ENCODE measurements at places on chromosomes 1 and 21.

DNA sequence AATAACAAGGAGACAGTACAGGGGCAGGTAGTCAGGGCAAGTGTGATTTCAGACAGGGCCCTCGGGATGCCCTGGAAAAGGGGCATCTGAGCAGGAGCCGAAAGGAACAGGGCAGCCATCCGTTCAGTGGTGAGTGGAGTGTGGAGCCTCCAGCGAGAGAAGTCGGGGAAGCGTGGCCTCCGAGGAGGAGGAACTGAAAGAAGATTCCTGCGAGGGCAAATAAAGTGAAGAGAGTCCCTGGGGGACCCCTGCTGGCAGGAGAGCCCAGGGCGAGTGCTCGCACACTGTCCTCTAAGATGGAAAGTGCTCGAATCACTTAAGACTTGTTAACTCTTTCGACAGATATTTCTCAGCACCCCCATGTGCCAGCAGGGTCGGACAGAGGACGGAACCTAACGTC, 3.5 kb upstream of the UTS2 start:
- DNase-seq = peak; percentile 86

DNA sequence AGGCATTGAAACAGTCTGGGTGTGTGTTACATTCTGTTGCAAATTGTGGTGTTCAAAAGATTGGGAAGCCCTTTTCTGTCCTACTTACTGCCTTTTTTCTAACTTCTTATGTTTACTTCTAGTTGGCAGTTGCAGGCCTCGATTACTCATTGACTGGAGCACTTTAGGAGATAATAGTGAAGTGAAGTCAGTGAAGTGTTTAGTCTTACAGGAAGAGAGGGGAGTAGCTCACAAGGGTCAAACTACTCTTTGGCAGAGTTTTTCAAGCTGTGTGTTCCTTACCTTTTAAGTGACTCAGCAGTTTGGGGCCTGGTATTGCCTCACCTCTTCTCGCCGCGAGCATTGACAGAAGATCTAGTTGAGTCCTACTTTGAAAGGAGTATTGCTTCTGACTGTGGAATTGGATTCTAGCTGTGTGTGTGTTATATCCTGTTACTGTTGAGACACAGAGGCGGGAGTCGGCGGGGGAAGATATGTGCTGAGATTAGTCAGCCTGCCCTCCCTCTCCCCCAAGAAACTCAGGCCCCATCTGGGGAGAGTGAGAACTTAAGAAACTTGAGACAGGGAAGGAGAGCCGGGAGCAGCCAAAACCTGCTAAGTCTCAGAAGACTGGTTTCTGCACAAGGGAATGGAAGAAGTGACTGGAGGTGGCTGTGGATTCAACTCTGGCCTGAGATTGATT, 19.3 kb downstream of the AHCYL1 start:
- peak; percentile 87 for DNase-seq

DNA sequence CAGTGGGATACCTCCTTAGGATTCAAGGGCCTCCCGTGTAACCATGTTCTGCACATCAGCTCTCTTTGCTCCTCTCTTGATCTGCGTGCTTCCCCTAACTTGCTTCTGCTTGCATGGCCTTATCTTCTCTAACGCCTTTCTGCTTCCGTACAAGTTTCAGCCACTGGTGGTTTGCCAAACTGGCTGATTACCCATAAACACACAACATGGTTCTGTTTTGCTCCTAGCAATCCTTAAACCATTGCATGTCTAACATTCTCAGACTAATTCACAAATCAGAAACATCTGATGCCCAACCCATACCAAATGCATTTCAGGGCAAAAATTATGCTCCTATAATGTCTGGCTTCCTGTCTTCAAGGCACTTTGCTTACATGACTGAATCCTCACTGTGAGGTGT, 166.4 kb downstream of the PBX1 start:
- no peak for DNase-seq

GRCh38 chr1:112439592-112439991, 43.6 kb downstream of the CTTNBP2NL start:
- no peak for DNase-seq

DNA sequence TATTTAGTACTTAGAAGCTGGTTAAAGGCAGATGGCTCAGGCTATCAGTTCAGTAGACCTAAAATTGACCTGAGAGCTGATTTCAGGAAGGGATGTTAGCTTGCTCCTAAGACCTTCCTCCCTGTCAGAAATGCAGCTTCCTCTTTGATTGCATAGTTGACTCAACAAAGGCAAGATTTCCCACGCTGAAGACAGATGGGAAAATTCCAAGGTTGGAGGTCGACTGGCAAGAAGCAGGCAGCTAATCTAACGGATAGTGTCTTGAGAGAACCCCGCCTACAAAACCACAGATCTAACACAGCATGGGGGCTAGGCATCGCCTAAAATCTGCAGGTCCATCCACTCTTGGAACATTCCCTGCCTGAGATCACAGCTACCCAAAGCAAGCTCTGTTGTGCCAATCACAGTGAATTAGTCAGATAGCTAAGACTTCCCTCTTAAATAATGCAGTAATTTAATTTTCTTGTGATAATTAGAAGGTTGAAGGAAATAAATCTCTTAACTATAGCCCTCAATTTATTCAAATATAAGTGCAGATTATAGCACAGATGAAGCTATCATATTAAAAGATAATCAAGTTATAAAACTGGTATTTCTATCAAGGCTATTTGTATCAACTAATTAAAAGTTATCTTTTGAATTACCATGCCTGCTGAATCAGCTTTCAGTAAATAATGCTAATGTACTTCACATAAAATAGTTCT, 357.8 kb upstream of the SGIP1 start:
- DNase-seq = peak; percentile 44

- DNase-seq = no peak
Observed at GRCh38 chr1:225617956-225618355, 35.0 kb downstream of the ENAH start.

- no peak for DNase-seq
Observed at GRCh38 chr21:35046880-35047229, 2.2 kb downstream of the RUNX1 start.

GRCh38 chr1:241413386-241413785, 56.4 kb upstream of the RGS7 start:
- no peak for DNase-seq

- no peak for DNase-seq
Observed at GRCh38 chr1:172670791-172671190, 11.9 kb downstream of the FASLG start.

- DNase-seq = no peak
Observed at GRCh38 chr1:163401211-163401610, 79.5 kb downstream of the NUF2 start.

DNA sequence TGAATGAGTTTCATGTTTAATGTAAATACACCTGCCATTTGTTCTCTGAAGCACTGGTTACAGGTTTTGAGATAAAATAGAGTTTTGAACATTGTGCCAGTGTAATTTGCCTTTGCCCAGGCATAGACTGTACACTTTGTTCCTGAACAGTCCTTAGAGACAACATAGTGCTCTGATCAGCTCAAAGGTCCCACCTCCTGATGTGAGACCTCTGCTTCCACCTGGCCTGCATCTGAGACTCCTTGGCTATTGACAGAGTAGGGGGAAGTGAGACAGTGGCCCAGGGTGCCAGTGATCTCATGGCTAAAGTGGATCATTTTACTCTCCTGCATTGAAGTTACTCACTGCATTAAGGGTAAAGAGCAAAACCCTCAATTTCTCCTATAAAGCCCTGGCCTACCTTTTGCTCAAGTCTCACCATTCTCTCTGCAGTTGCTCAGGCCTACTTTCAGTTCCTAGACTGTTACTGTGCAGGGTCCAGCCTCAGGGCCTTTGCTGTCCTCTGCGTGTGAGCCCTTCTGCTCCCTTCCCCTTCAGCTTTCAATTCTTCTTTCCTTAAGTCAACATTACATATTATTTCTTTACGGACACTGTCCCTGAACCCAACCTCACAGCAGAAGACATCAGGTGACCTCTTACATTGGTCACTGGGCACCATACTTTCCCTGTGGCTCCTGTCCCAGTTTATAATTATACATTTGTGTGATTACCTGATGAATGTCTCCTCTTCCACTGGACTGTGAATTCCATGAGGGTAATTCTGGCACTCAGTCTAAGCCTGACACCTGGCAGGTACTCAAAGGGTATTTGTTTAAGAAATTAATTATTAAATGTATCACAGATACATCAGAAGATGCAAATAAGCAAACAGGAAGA, 142.9 kb downstream of the ROR1 start:
- no peak for DNase-seq

DNA sequence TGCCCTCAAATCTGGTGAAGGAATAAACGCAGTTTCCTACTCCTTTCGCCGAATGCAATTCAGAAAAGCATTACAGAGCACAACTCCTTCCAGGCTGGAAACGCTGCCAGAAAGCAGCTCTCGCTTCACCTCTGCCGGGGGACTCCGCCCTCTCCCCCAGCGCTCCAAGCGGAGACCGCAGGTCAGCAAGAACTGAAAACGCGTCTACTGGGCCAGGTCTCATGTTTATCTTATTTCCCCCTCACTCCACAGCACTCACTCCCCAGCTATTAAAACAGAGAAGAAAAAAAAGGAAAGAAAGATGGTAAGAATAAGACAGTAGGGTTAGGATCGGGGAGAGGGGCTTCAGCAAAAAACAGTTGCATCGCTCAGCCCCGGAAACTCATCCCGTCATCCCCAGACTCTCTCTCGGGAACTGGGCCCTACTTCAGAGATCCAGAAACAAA, 833 bp upstream of the RCOR3 start:
- DNase-seq = peak; percentile 70

GRCh38 chr1:242023805-242024204, 24.9 kb upstream of the MAP1LC3C start:
- DNase-seq = no peak

GRCh38 chr1:233530665-233531386, 83.1 kb upstream of the KCNK1 start:
- DNase-seq = no peak

DNA sequence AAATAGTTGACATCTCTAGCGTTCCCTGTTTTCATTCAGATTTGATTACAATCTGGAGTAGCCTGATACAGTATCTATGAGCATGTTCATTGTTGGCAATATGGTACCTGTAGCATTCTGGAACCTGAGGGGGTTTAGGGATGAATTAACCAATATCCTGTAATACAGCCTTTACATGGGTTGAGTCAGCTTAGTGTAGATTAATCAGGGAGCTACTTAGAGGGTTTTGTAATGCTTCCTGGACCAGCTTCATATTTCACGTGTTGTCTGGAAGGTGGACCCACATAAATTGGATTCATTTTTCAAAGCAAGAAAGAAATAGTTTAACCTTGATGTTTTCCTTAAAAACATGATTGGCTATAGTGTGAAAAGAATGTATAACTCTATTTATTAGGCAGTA, 3.6 kb downstream of the OTUD3 start:
- DNase-seq = no peak

GRCh38 chr1:109396871-109397580, 692 bp downstream of the SORT1 start:
- DNase-seq = peak; percentile 67

- no peak for DNase-seq
Observed at GRCh38 chr1:199759268-199759730, 268.2 kb upstream of the NR5A2 start.

- DNase-seq = peak; percentile 5
Observed at GRCh38 chr1:178692564-178693327, 32.3 kb upstream of the RALGPS2 start.

GRCh38 chr1:69702085-69702484, 134.4 kb downstream of the LRRC7 start:
- DNase-seq = no peak

DNA sequence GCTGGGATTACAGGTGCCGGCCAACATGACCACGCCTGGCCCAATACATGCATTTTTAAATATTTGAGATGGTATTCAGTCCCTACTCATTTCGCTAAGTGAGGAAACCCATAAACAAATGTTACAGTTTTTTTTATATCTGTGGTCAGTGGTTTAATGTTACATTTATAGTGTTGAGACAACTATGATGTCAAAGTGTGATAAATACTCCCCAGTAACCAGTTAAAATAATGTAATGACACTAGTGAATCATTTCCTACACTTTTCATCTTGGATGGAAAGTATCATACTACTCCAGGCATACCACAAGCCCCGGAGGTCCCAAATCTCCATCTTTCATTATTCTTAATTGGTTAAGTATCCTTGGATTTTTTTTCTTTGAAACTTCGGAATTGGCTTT, 87.5 kb upstream of the KIF26B start:
- DNase-seq = no peak

DNA sequence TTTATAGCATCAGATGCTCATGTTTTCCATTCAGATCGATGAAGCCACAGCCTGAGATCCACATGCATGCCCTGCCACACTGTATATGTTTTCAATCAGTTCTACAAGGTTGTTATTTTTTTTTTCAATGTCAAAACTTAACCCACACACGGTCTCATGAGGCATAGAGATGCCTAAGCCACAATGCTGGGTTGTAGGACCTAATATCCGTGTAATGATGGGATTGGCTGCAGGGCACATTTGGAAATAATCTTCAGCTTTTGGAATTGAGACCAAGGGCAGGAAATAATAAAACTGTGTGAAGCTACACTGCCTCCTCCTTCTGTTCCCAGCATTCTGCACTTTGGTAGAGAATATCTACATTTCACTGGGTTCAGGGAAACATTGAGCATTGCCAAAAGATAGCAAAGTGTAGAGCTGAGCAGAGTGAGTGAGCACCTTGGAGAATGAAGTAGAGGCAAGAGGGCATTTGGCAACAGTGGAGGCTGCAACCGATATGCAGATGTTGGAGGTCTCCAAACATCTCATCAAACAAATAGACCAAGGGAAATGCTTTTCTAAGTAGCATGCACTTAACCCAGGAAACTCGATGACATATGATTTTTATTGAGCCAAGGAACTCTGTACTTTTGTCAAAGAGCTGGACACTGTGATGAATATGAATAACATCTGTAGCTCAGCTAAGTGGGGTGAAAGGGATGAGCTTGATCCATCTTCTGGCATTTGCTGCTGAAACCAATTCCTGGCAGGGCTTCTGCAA, 176.7 kb downstream of the LYPLAL1 start:
- DNase-seq = no peak

GRCh38 chr1:6601923-6602668, 573 bp downstream of the KLHL21 start:
- peak; percentile 53 for DNase-seq

All from suppressor macrophage treated with lipopolysaccharide for 1 hour (primary cell).